ENCODE measurements at places on chromosomes 2 and 18.
A peak's percentile ranks its signal among the peaks of the same experiment; 100 is the strongest.

- H3K27me3 ChIP-seq, result no peaks in the 10 kb centered on the region
- no peak for DNase-seq
- H3K4me1 ChIP-seq, result no peaks in the 10 kb centered on the region
- H3K4me3 ChIP-seq, result no peak overlapping the region
- H3K27ac ChIP-seq, result no peak overlapping the region
These were observed 416.0 kb downstream of the THSD7B start for GRCh38 chr2:137181370-137181769.

GRCh38 chr2:108194409-108195132, 45.2 kb upstream of the SULT1C3 start:
- no peaks in the 10 kb centered on the region for H3K36me3 ChIP-seq
- no peak overlapping the region for H3K27ac ChIP-seq
- no peaks in the 10 kb centered on the region for H3K4me1 ChIP-seq

- no peak for DNase-seq
- no peaks in the 10 kb centered on the region for H3K27me3 ChIP-seq
- no peak overlapping the region for H3K27ac ChIP-seq
- H3K4me1 ChIP-seq, result no peaks in the 10 kb centered on the region
- no peaks in the 10 kb centered on the region for H3K36me3 ChIP-seq
- H3K4me3 ChIP-seq, result no peak overlapping the region
These were observed 66.9 kb upstream of the NCKAP5 start for GRCh38 chr2:133635131-133635530.

DNA sequence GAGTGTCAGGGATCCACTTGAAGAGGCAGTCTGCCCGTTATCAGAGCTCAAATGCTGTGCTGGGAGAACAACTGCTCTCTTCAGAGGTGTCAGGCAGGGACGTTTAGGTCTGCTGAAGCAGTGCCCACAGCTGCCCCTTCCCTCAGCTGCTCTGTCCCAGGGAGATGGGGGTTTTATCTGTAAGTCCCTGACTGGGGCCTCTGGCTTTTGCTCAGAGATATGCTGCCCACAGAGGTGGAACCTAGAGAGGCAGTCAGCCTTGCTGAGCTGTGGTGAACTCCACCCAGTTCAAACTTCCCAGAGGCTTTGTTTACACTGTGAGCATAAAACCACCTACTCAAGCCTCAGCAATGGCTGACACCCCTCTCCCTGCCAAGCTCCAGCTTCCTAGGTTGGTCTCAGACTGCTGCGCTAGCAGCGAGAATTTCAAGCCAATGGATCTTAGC, 38.1 kb downstream of the PLEK start:
- H3K4me1 ChIP-seq, result no peaks in the 10 kb centered on the region
- H3K4me3 ChIP-seq, result no peak overlapping the region
- no peaks in the 10 kb centered on the region for H3K36me3 ChIP-seq
- H3K27me3 ChIP-seq, result peaks cover 8% of the 10 kb centered on the region

DNA sequence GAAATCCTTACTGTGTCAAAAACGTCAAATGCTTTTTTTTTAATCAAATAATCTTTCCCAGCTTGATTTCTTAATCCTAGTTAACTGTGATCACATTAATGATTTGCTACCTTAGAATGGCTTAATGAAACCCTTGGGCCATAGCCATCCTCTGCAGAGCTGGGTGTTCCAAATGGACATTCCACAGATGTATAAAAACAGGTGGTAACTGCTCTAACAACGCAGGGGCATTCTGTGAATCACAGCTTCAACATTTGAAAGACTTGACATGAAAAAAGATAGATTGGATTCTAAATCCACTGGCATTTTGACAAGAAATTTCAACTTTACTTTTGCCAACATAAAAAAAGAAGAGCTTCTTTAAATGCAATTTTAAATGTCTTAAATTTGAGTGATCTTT, 69.8 kb upstream of the RASGRP3 start:
- peak; percentile 75 for DNase-seq
- no peaks in the 10 kb centered on the region for H3K36me3 ChIP-seq
- H3K27me3 ChIP-seq, result no peaks in the 10 kb centered on the region

- no peaks in the 10 kb centered on the region for H3K36me3 ChIP-seq
- H3K4me3 ChIP-seq, result no peak overlapping the region
- no peaks in the 10 kb centered on the region for H3K4me1 ChIP-seq
These were observed 94.7 kb upstream of the FAM136A start for GRCh38 chr2:70396612-70397011.

GRCh38 chr2:56502616-56503015, 318.8 kb downstream of the CCDC85A start:
- no peak for DNase-seq
- H3K36me3 ChIP-seq, result no peaks in the 10 kb centered on the region
- no peak overlapping the region for H3K27ac ChIP-seq
- no peaks in the 10 kb centered on the region for H3K27me3 ChIP-seq

DNA sequence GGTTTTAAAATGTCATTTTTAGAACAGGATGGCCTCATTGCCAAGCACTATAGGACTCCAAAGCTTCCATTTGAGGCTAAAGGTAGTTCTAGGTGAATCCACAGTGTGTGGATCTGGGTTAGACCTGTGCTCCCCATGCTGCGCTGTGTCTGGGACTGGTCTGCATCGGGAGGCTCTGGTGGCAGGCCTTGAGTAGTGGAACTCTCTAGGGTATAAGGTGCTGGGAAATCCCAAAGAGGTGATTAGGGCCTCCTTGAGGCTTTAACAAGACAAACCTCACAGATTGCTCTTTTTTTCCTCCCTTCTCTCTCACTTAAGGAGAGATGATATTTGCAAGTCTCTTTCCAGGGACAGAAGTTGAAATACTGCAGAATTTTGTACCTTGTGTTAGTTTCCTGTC, 9.3 kb downstream of the SEC11C start:
- H3K36me3 ChIP-seq, result no peaks in the 10 kb centered on the region
- H3K27me3 ChIP-seq, result no peaks in the 10 kb centered on the region
- H3K27ac ChIP-seq, result no peak overlapping the region
- H3K4me3 ChIP-seq, result no peak overlapping the region

GRCh38 chr2:29130295-29130694, 15.1 kb downstream of the CLIP4 start:
- H3K4me3 ChIP-seq, result peak overlapping the region; percentile 18
- H3K36me3 ChIP-seq, result peaks cover 4% of the 10 kb centered on the region
- peak overlapping the region; percentile 77 for H3K27ac ChIP-seq
- DNase-seq, result peak; percentile 86

DNA sequence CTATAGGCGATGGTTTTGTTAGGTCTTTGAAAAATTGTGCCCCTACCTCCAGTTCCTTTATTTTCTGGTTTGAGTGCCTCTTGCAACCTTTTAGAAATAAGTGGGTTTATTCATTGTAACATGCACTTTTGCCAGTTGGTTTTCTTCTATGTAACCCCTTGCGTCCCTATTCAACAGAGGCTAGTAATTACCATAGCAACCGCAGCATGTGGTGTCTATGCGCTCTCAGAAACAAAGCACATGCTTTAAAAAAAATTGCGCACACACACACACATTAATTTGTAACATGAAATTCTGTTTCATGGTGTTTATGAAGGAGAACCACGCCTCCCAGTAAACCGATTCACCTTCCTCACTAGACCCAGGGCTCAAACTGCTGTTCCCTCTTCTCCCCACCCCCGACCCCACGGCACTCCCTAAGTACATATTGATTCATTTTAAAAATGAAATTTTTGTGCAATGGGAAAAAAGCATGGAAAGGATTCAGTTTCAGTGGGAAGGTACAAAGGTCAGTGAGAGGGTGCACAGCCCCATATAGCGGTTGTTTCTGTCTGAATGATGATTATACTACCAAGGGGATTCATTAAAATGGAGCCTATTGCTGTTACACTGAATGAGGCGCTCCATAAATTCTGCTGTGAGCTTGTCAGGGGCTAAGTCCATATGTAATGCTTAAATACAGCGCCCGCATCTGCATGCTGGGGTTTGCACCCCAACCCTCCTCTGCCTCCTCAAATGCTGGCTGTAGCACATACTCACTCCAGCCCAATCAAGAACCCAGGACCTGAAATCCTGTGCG, 206.9 kb downstream of the ICOS start:
- H3K4me1 ChIP-seq, result no peaks in the 10 kb centered on the region
- no peaks in the 10 kb centered on the region for H3K36me3 ChIP-seq
- no peak for DNase-seq
- H3K27ac ChIP-seq, result no peak overlapping the region
- no peak overlapping the region for H3K4me3 ChIP-seq

GRCh38 chr2:71727562-71727961, 274.2 kb downstream of the DYSF start:
- H3K36me3 ChIP-seq, result no peaks in the 10 kb centered on the region
- H3K27ac ChIP-seq, result no peak overlapping the region
- H3K4me1 ChIP-seq, result no peaks in the 10 kb centered on the region
- H3K4me3 ChIP-seq, result no peak overlapping the region
- DNase-seq, result no peak

DNA sequence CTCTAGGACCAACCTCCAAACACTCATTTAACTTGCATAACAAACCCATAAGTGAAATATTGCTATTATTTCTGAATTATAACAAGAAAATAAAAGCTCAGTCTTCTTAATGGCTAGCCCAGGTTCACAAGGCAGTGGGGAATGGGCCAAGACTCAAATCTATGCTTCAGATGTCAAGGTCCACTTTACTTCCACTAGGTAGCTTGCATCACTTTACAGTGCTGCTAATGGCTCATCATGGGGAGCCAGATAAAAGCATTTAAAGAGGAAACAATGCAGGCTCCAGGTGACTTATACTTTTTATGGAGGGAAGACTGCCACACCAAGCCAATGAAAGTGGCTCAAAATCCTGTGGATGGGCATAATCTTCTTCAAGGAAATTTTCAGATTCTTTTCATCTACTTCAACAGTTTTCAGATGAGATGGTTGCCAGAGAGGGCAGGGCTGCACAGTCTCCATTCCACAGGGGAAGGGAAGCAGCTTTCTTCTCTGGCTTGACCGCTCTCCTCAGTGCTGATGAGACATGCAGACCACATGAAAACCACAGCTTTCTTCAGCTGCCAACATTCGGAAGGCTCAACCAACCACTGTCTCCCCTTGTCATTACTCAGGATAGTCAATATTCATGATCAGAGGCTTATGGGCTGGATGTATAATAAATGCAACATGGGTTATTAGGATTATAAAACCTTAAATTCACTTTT, 361.9 kb upstream of the MEX3C start:
- DNase-seq, result peak; percentile 14
- H3K4me1 ChIP-seq, result no peaks in the 10 kb centered on the region
- no peak overlapping the region for H3K4me3 ChIP-seq
- no peaks in the 10 kb centered on the region for H3K27me3 ChIP-seq

- no peak for DNase-seq
- no peaks in the 10 kb centered on the region for H3K27me3 ChIP-seq
- no peak overlapping the region for H3K4me3 ChIP-seq
- no peak overlapping the region for H3K27ac ChIP-seq
These were observed 7.5 kb downstream of the TGFBRAP1 start for GRCh38 chr2:105321875-105322646.

GRCh38 chr2:121519732-121520640, 10.7 kb upstream of the RNU4ATAC start:
- peak; percentile 26 for DNase-seq
- H3K27me3 ChIP-seq, result no peaks in the 10 kb centered on the region
- no peak overlapping the region for H3K27ac ChIP-seq
- H3K4me1 ChIP-seq, result no peaks in the 10 kb centered on the region
- no peak overlapping the region for H3K4me3 ChIP-seq
- H3K36me3 ChIP-seq, result peaks cover 5% of the 10 kb centered on the region

- H3K36me3 ChIP-seq, result no peaks in the 10 kb centered on the region
- H3K4me3 ChIP-seq, result no peak overlapping the region
- H3K27me3 ChIP-seq, result no peaks in the 10 kb centered on the region
- no peak overlapping the region for H3K27ac ChIP-seq
These were observed 13.1 kb downstream of the DAW1 start for GRCh38 chr2:227884511-227884947.

- no peak for DNase-seq
- no peak overlapping the region for H3K27ac ChIP-seq
- H3K4me1 ChIP-seq, result no peaks in the 10 kb centered on the region
- H3K4me3 ChIP-seq, result no peak overlapping the region
- no peaks in the 10 kb centered on the region for H3K36me3 ChIP-seq
These were observed 280.7 kb upstream of the ATP5MC3 start for GRCh38 chr2:175462246-175462645.

- H3K27me3 ChIP-seq, result no peaks in the 10 kb centered on the region
- H3K36me3 ChIP-seq, result no peaks in the 10 kb centered on the region
- no peak for DNase-seq
- H3K4me3 ChIP-seq, result no peak overlapping the region
- H3K27ac ChIP-seq, result no peak overlapping the region
These were observed 1.8 kb downstream of the TGFBRAP1 start for GRCh38 chr2:105327690-105328089.

GRCh38 chr18:77765468-77765867, 515.8 kb downstream of the GALR1 start:
- no peaks in the 10 kb centered on the region for H3K36me3 ChIP-seq
- no peaks in the 10 kb centered on the region for H3K4me1 ChIP-seq
- no peaks in the 10 kb centered on the region for H3K27me3 ChIP-seq
- no peak overlapping the region for H3K27ac ChIP-seq
- H3K4me3 ChIP-seq, result no peak overlapping the region
- no peak for DNase-seq

DNA sequence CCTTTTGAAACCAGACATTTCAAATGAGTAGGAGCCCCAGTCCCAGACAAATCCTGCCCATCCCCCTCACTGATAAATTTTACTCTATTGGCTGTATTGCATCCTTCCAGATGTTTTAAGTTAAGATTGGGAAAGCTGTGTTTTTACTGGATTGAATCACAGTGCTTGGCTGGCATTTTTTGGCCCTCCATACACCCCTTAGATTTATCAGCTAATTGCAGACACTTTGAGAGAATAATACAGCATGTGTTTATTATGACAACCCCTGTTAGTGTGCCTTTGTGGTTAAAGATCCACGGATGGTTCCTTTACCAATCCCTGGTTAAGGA, 74.9 kb downstream of the ANTXR1 start:
- DNase-seq, result peak; percentile 64
- no peaks in the 10 kb centered on the region for H3K27me3 ChIP-seq
- no peak overlapping the region for H3K27ac ChIP-seq

DNA sequence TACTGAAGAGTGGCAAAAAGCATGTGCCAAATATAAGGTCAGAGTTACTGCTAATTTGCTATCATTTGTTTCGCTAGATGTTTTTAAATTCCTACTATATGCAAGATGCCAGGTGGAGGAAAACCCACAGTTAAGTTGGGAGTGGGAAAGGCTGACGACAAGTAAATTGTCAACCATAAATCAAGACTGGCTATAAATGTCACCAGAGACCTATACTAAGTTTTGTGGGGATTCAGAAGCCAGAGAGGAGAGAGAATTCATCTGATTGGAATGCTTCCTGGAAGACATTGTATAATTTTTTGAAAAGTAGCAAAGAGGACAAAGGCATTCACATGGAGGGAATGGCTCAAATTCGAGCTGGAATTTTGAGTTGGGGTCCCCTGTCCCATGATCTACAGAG, 64.3 kb downstream of the CFAP221 start:
- no peak overlapping the region for H3K4me3 ChIP-seq
- no peaks in the 10 kb centered on the region for H3K4me1 ChIP-seq
- DNase-seq, result no peak
- no peak overlapping the region for H3K27ac ChIP-seq
- H3K36me3 ChIP-seq, result no peaks in the 10 kb centered on the region

DNA sequence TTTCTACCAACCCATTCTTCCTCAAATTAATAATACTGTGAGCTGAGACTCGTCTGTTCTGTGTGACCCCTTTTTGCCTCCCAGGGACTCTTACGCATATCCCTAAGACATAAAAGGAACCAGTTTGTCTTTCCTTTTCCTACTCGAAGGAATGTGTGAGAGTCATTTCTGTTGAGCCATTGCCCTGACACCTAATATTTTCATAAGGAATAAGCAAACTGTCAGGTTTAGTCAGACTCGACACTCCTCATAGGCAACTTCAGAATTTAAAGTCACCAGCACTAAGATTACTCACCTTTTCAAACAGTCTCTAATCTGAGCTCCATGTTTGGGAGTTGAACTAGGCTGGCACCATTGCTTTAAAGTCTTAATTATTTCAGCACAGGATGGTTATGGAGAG, 305.5 kb downstream of the IKZF2 start:
- no peak overlapping the region for H3K4me3 ChIP-seq
- no peaks in the 10 kb centered on the region for H3K36me3 ChIP-seq
- no peaks in the 10 kb centered on the region for H3K27me3 ChIP-seq
- peak; percentile 76 for DNase-seq

Measured in fibroblast of lung (primary cell).